ENCODE measurements at places on chromosomes 1 and 21.

DNA sequence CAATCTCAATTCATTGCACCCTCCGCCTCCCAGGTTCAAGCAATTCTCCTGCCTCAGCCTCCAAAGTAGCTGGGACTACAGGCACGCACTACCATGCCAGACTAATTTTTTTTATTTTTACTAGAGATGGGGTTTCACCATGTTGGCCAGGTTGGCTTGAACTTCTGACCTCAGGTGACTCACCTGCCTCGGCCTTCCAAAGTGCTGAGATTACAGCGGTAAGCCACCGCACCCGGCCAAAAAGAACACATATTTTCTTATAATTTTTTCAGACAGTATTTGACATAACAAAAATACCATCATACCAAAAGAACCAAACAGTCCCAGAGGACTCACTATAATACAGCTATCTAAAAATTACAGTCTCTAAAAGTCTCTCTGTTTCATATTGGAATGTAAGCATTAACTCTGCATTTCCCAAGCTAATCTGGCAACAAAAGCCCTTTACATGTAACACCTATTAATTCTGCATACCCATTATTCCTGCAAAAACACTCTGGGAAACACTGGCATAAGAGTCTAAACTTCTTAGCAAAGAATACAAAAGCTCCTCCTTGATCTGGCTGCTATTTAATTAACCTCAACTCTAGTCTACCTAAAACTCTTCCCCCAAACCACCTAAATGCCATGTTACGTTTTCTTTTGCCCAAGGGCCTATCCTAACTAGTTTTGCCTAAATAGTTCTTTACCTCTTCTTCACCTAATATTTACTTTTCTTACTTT lies 26.9 kb downstream of the WDR26 start:
- no peaks in the 10 kb centered on the region for H3K27me3 ChIP-seq
- H3K4me3 ChIP-seq, result no peak overlapping the region
- no peak for DNase-seq
- H3K4me1 ChIP-seq, result no peaks in the 10 kb centered on the region

DNA sequence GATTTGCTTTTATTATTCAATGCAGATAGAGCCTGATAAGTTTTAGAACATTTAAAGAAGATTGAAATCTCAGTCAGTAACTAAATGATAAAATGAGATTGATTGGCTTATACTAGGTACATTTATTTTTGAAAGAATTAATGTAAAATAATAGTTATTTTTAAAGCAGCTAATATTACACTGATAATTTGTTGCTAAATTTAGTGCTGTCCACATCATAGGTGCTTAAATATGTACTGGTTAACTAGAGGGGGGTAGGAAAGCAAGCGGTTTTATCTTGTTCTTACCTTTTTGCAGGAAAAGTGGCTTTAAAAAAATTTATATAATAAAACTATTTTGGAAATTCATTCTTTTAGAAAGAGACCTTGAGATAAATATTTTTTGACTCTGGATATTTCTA lies 40.4 kb upstream of the RWDD3 start:
- H3K27me3 ChIP-seq, result no peaks in the 10 kb centered on the region
- H3K27ac ChIP-seq, result no peak overlapping the region
- H3K4me3 ChIP-seq, result no peak overlapping the region
- H3K36me3 ChIP-seq, result no peaks in the 10 kb centered on the region

DNA sequence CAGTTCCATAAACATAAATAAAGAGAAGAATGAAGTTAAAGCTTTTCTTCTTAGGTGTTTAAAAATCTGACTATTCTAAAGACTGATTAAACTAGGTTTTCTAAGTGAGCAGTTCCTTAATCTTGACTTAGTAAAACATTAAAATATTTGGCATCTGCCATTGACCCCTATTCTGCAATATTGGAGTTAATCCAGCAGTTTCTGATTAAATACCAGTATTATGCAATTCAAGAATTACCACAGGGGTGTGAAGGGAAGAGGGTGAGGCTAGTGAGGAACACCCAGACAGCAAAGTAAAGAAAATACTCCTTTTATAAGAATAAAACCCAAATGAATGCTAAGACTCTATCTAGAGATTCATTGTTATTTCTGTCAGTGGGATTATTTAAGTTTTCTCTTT lies 40.9 kb downstream of the CLIC4 start:
- H3K4me1 ChIP-seq, result no peaks in the 10 kb centered on the region
- no peaks in the 10 kb centered on the region for H3K27me3 ChIP-seq
- peak overlapping the region; percentile 21 for H3K27ac ChIP-seq

DNA sequence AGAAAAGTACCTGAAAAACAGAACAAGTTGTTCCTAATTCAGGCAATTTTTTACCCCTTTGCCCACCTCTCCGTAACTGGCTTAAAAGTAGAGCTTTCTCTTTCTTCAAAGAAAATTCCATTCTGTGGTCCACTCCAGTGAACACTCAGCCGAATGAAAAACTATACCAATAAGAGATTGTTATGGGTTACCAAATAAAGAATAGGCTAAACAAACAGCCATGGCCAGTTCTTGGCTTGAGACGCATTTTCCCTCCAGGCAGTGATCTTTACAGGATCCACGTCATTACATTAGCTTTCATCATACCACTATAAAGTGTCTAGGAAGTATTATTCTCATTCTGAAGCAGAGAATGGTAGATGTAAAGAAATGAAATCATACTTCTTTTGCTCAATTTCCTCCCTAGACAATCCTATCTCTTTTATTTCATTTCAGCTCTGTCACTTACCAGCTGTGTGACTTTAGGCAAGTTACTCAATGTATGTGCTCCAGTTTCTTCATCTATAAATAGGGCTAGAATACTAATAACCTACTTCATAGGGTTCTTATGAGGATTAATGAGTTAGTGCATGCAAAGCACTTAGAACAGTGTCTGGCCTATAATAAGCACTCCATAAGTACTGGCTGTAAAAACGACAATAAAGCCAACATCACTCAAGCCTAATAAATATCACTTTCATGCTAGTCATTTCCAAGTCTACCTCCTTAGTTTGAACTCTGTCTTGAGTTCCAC lies 26.5 kb upstream of the TRIM45 start:
- DNase-seq, result no peak
- no peaks in the 10 kb centered on the region for H3K27me3 ChIP-seq
- H3K4me1 ChIP-seq, result no peaks in the 10 kb centered on the region
- H3K27ac ChIP-seq, result no peak overlapping the region
- no peaks in the 10 kb centered on the region for H3K36me3 ChIP-seq
- no peak overlapping the region for H3K4me3 ChIP-seq

DNA sequence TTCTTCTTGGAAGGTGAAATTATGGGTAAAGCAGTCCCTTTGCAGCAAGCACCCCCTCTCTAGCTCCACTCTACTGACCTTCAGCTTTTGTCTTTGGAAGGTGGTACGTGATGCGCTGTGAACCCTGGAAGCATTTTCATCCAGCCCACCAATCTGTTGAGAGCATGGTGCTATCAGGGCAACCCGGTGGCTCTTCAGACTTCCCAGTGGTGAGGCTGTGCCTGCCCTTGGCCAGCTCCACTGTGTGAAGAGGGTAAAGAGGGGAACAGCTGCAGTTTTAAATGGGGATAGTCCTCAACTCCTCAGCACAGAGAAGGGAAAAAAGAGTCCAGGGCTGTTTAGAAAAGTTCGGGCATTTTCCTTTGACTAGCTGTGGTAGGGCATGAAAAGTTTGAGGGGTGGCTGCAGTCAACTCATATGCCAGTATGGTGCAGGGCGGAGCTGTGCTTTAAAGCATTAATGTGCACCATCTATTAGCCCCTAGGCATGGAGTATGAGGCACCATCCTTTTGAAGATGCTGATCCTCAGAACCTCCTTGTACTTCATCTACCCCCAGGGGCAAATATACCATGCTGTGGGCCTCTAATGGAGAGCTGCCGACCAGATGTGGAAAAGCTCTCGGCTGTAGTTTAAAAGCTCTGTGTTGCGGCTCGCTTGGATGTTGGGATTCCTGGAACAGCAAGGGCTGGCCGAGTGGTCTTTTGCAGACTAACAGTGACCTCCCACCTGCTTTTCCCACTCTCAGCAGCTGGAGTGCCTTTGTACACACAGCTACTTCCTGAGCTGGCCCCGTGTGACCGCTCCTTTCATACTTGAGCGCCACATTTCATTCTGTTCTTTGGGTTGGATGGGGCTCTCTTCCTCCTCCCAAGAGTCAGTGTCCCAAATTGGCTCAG lies 123.0 kb downstream of the PEX14 start:
- H3K27ac ChIP-seq, result no peak overlapping the region
- H3K4me1 ChIP-seq, result no peaks in the 10 kb centered on the region
- no peak for DNase-seq
- H3K36me3 ChIP-seq, result no peaks in the 10 kb centered on the region
- H3K4me3 ChIP-seq, result no peak overlapping the region

- H3K4me3 ChIP-seq, result no peak overlapping the region
- no peak overlapping the region for H3K27ac ChIP-seq
- no peaks in the 10 kb centered on the region for H3K27me3 ChIP-seq
Measured at GRCh38 chr1:49622877-49623276, 400.9 kb downstream of the AGBL4 start.

GRCh38 chr1:4107291-4107690 lies 207.2 kb upstream of the C1orf174 start:
- no peaks in the 10 kb centered on the region for H3K4me1 ChIP-seq
- no peak overlapping the region for H3K4me3 ChIP-seq
- H3K27ac ChIP-seq, result no peak overlapping the region
- no peaks in the 10 kb centered on the region for H3K36me3 ChIP-seq
- H3K27me3 ChIP-seq, result no peaks in the 10 kb centered on the region
- no peak for DNase-seq

DNA sequence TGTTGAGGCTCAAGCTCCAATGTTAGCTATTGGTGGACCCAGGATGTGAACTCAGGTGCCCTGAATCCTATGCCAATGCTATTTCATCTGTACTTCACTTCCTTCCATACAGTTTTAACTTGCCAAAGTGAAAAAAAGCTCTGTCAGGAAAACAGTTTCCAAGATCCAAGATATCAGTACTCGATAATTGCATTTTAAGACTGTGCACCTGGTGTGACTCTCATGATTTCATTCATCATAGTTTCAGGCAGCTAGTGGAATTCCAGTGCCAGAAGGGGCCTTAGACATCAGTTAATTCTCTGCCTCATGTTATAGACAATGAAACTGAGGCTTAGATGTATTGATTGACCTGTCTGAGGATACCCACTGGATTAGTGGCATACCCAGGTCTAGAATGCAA lies 26.5 kb upstream of the LEPR start:
- no peaks in the 10 kb centered on the region for H3K4me1 ChIP-seq
- H3K27ac ChIP-seq, result no peak overlapping the region
- H3K36me3 ChIP-seq, result no peaks in the 10 kb centered on the region
- no peak overlapping the region for H3K4me3 ChIP-seq

GRCh38 chr1:227070638-227071285 lies 130.7 kb downstream of the COQ8A start:
- no peak overlapping the region for H3K4me3 ChIP-seq
- H3K4me1 ChIP-seq, result no peaks in the 10 kb centered on the region
- H3K36me3 ChIP-seq, result no peaks in the 10 kb centered on the region
- H3K27me3 ChIP-seq, result no peaks in the 10 kb centered on the region

Data from uterus (tissue), 4 donors.